Suppressor macrophage treated with lipopolysaccharide for 4 hours (primary cell): ENCODE measurements at places on chromosomes 4 and X.

- DNase-seq: no peak
Measured at GRCh38 chrX:138492371-138492770, 219.1 kb downstream of the FGF13 start.

GRCh38 chrX:133989490-133989889 is 4.1 kb upstream of the GPC3 start:
- DNase-seq: no peak

DNA sequence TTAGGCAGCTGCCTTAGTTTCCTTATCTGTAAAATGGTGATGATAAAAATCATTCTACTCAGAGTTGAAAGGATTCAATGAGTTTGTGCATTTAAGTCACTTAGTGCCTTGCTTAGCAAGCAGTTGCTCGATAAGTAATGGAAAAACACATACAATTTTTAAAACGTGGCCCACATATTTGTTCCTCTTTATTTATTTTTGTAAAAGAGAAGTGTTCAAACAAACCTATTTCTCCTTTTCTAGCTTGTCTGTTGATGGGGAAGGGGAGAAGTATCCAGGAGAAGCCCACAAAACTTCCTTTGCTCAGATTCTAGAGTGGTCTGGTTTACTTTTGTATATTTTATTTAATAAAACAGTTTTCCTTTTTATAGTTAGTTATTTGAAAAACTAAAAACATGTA is 3.3 kb upstream of the HPGDS start:
- peak; percentile 19 for DNase-seq

DNA sequence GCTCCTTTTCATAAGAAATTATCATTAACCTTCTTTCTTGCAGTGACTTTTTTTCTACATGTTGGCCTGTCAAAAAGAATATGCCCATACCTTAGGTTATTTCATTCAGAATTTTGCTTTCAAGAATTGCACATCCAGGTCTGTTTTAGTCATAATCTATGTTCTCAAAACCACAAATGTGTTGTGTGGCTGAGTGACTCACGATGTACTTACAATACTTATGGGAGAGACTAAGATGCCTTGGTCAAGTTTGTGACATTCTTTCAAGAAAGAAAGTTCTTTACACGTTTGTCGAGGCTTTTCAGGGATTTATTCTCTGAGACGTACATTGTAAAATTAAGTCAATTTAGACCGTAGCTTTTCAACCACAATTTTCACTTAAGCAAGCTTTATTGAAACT is 396.7 kb downstream of the FSTL5 start:
- no peak for DNase-seq

- DNase-seq: peak; percentile 60
Measured at GRCh38 chrX:115690511-115691216, 129.7 kb downstream of the PLS3 start.

DNA sequence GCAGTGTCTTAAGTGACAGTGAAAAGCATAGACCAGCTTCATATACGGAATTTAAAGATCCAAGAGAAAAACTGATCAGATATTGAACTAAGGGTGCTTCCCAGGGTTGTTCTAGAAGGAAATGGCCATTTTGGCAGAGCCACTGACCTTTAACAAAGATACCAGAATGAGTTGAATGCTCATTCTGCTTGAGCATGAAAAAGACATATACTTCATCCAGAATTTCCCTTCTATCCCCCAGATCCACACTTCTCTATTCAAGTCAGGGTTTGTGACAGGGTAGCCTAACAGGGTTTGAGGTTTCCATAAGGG is 45.6 kb upstream of the FAM9C start:
- peak; percentile 91 for DNase-seq

GRCh38 chr4:78863991-78864390 is 75.2 kb downstream of the PAQR3 start:
- no peak for DNase-seq

DNA sequence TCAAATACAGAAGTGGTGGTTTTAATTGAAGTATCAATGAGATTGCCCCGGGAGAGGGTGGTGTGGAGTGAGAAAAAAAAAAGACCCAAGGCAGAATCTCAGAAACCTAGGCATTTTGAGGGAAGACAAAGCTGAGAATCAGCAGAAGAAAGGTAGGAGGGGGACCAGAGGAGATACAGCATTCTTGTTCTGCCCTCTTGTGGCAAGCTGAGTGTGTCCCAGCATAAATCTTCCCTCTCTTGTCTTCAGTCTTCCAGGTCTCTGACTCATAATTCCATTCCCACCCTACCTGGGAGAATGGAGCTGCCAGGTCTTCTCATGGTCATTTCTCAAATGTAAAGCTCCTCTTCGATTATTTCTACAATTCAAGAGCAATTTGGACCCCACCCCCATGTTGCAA is 32.7 kb upstream of the MAGED1 start:
- peak; percentile 17 for DNase-seq

GRCh38 chr4:182604161-182604622 is 313.0 kb downstream of the DCTD start:
- DNase-seq: no peak

- DNase-seq: no peak
Measured at GRCh38 chr4:168432419-168433146, 47.7 kb downstream of the DDX60L start.

GRCh38 chr4:184376126-184376838 is 98.1 kb downstream of the IRF2 start:
- DNase-seq: no peak

GRCh38 chrX:10949541-10949940 is 161.6 kb upstream of the HCCS start:
- DNase-seq: no peak

- DNase-seq: no peak
Measured at GRCh38 chr4:96946552-96946951, 1106.7 kb downstream of the PDHA2 start.

DNA sequence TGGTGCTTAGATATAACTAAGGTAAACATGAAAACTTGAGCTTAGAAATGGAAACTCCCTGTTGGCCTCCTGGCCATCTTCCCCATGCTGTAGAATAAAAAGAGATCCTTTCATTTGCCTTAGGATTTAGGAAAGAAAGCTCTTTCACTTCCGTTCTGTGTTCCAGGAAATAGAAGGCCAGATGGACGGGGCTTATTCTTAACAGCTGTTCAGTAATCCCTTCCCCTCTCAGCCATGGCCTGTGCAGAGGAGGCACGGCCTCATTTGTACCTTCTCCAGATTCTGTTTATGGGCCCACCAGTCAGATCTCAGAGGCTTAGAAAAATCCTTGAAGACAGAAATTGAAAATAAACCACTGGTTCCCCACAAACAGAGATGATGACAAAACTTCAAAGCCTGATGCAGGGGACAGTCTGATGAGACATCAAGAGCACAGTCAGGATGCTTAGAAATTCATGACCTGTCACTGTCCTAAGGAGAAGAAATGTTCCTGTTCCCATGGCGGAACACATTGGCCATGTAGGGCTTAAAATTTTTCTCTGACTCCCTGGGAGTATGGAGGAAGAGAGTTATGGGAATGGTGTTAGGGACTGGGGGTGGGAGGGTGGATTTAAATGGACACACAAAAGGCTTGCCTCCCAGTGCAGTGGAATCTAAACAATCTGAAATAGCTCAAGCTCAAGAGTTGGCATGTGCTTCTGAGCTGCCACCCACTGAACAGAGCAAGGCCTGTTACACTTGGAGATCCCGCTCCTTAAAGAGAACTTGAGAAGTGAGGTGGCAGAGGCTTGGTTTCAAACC is 188.8 kb downstream of the SOWAHB start:
- peak; percentile 25 for DNase-seq

DNA sequence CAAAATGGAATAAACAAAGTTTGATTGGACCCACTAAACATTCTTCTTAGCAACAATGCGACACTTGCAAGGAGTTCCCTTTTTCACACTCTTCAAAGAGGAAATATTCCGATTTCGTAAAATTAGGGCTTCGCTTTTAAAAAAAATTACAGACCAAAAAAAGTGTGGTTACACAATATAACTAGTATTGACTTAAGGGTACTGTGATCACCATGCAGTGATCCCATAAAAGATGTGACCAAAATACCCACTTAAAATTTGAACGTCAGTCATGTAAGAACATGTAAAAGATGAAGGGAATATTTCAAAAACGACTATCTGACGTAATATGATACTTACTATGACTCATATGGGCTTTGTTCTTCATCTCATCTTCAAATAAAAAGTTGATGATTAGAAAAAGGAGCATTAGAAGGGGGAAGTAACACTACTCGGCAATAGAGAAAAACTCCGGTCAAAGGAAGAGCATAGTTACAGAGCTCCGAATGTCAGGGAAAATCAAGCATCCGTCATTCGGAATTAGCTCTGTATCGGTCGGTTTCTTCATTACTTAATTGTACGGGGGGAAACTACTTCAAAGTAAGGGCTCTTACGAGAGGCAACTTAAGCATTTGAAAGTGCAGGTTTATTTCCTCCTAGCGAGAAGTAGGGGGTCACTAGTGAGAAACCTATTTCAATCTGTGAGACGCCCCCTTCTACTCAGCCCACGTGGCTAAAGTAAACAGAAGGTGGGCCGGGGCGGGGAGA is 1.3 kb upstream of the TET2 start:
- DNase-seq: peak; percentile 93

DNA sequence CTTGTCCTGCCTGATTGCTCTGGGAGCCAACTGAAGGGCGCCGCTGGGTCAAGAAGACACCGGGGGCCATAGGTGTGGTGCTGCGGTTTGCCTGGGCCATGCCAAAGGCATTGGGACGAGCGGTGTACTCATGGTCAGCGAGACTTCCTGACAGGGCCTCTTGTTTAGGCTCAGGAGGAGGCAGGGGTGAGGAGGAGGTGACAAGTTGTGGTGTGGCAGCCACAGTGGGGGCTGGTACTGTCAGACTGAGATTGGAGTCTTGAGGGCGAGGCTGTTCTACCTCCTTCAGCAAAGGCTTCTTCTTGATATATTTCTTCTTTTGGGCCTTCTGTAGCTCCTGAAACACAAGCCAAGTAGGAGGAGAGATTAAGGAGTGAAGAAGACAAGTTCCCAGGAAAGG is 104.1 kb downstream of the PHF8 start:
- no peak for DNase-seq

DNA sequence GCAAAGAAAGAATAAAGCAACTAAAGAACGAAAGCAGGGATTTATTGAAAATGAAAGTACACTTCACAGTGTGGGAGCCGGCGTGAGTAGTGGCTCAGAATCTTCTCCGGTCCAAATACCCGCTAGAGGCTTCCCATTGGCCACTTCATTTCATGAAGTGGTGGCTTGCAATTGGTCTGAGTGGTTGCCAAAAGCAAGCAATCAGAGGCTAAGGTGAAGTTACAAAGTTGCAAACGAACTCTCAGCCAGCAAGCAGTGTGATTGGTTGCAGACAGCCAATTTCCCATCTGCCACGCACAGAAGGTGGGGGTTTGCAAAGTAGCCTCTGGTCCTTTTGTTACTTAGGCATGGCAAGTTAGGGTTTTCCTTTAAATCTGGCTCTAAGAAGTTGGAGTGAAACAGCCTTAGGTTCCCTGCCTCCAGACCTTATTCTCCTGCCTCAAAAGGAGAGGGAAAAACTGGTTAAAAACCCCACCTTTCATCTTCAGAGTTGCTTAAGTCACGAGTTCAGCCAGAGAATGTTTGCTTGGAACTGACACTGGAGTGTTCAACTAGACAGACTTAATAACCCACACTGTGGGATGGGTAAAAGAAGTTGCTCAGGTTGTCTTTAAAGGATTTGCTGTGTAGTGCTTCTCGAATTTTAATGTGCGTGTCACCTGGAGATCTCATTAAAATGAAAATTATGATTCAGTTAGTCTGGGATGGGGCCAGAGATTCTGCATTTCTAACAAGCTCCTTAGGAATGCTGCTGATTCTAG is 6.9 kb upstream of the CLOCK start:
- DNase-seq: no peak
